Stimulated activated CD4-positive, alpha-beta T cell treated with anti-CD3 and anti-CD28 coated beads, Interleukin-4, amount 100 ng/mL, for 1 hour (primary cell): ENCODE measurements at places on chromosomes 6 and 20.

- no peak for DNase-seq
Observed at GRCh38 chr6:157168471-157168870, 154.8 kb downstream of the TMEM242 start.

GRCh38 chr6:143007646-143008045, 53.0 kb upstream of the AIG1 start:
- no peak for DNase-seq

DNA sequence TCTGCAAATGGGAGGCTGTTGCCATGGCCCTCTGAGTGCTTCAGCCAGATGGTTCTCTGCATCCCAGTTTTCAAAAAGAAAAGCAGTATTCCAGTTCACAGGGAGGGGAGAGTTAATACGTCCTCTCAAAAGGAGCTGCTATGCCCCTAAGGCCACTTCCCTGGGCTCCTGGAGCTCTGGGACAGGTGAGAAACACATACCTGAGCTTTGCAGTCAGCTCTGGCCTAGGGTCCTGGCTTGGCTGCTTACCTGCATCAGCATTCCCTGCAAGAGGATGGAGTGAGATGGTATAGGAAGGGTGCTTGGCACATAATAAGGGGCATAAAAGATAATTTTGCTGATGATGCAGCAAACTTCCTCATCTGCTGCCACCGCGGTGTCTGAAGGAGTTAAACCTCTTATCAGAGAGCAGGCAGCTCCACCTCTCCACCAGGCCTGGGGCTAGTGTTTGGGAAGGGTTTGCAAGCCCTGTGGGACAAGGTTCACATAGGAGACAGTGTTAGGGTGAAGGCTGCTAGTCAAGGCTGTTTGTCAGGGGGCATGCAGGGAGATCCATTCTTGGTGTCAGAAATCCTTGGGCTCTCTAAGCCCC, 62.7 kb downstream of the SLC24A3 start:
- no peak for DNase-seq

GRCh38 chr6:150312844-150313584, 55.8 kb upstream of the IYD start:
- no peak for DNase-seq

GRCh38 chr20:15742087-15742486, 831.2 kb downstream of the KIF16B start:
- no peak for DNase-seq

GRCh38 chr20:5508044-5508443, 191.3 kb upstream of the PROKR2 start:
- DNase-seq = no peak

- no peak for DNase-seq
Observed at GRCh38 chr20:56956534-56956933, 309.9 kb downstream of the BMP7 start.

GRCh38 chr20:46112430-46113112, 5.5 kb upstream of the CD40 start:
- no peak for DNase-seq

GRCh38 chr20:57388953-57389694, 2.1 kb upstream of the RBM38 start:
- DNase-seq = peak; percentile 73

DNA sequence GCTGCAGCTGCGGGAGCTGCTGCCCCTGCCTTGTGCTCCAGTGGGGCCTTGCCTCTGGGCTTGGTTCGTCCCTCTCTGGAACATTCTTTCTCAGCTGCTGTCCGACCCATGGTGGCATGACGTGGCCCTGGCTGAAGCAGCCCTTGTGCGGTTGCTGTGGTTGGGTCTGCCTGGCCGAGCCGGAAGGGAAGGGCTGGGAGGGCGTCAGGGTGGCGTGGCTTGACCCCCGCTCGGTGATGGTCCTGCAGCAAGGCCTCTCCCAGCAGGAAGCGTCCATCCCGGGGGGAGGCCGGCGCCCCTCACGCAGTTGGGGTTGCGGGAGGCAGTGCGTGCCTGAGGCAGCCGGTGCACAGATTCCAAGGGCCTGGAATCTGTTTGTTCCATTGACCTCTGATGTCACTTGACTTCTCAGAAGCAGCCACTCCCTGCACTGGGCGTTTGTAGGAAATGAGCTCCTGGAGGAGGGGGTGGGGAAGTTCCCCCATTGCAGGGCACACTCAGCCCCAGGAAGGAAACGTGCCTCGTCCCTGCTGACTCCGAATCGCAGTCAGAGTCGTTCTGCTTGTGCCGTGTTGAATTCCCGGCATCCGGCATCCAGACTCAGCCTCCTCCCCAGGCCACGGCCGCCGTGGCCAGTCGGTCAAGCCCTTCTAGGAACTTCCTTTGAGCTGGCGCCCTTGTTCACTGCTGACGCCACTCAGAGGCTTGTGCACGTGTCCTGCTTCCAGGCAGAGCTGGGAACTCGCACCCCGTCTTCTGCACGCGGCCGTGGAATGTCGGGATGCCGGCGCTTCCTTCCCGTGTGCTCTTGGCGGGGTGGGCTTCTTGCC, 9.7 kb upstream of the TNFRSF6B start:
- DNase-seq = peak; percentile 68

DNA sequence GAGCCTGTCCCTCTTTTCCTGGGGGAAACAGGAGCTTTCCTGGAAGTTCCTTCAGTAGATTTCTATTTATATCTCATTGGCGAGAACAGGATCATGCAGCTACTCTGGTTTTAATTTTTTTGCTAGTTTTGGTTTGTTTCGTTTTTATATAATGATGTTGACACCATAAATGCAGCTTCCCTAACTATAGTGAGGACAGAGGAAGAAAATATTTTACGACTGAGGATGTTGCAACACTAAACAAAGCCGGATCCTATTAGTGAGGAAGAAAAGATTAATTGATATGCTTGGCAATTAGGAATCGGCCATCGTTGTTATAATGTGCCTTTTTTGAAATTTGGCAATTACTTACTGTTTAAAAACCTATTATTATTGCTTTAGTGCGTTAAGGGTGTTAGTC, 16.6 kb downstream of the KDM1B start:
- no peak for DNase-seq

DNA sequence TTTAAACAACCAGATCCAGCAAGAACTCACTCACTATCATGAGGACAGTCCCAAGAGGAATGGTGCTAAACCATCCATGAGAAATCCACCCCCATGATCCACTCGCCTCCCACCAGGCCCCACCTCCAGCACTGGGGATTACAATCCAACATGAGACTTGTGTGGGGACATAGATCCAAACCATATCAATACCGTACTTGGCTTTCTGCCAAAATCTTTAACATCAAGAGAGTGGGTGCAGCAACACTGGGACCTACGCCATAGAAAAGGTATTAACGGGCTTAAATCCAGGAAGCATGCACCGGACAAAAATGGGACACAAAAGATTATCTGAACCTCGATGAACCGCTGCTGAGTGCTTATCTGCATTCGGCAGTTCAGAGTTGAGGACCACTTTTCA, 322.3 kb upstream of the ARID1B start:
- no peak for DNase-seq

DNA sequence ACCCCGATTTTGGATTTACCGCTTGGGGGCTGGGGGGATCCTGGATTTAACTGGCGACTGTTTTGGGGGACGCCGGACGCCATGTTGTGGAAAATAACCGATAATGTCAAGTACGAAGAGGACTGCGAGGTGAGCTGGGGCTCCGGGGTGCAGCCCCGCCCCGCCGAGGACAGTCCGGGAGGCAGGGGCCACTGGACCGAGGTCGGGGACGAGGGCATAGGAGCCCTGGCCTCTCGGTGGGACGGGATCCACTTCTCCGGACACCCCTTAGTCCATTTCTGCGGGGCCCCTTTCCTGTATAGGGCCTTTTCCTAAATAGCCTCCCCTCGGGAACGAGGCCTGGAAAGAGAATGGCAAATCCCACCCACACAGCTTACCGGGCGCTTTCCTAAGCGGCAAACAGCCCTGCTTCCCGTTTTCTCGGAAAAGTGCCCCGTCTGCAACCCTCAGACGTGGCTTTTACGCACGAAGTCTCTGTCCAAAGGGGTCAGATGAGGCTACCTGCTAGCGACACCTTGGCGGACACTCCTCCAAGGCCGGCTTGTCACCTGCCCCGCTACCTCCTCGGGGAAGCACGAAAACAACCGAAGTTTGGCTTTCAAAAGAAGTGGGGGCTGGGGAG, 469 bp downstream of the TFAP2C start:
- DNase-seq = no peak

DNA sequence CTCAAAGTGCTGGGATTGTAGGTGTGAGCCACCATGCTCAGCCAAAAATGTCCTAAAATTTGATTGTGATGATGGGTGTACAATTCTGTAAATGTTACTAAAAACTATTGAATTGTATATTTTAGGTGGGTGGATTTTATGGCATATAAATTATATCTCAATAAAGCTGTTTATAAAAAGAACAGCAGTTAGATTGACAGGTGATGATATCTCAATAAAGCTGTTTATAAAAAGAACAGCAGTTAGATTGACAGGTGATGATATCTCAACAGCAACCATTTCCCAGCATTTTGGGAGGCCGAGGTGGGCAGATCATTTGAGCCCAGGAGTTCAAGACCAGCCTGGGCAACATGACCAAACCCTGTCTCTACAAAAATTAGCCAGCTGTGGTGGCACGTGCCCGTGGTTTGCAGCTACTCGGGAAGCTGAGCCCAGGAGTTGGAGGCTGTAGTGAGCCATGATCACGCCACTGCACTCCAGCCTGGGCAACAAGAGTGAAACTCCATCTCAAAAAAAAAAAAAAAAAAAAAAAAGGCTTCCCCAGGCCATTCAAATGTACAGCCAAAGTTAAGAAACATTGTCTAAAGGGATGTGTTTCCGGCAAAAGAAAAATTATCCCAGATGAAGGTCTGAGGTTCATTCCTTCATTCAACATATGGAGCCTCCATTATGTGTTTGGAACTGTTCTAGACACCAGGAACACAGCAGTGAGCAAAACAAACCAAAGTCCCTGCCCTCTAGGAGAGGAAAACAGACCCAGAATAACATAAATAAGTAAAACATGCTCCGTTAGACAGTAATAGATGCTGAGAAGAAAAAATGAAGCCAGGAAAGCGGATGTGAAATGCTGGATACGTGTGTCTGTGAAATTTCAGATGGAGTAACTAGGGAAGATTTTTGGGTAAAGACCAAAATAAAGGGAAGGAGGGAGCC, 1.6 kb upstream of the RBCK1 start:
- no peak for DNase-seq

DNA sequence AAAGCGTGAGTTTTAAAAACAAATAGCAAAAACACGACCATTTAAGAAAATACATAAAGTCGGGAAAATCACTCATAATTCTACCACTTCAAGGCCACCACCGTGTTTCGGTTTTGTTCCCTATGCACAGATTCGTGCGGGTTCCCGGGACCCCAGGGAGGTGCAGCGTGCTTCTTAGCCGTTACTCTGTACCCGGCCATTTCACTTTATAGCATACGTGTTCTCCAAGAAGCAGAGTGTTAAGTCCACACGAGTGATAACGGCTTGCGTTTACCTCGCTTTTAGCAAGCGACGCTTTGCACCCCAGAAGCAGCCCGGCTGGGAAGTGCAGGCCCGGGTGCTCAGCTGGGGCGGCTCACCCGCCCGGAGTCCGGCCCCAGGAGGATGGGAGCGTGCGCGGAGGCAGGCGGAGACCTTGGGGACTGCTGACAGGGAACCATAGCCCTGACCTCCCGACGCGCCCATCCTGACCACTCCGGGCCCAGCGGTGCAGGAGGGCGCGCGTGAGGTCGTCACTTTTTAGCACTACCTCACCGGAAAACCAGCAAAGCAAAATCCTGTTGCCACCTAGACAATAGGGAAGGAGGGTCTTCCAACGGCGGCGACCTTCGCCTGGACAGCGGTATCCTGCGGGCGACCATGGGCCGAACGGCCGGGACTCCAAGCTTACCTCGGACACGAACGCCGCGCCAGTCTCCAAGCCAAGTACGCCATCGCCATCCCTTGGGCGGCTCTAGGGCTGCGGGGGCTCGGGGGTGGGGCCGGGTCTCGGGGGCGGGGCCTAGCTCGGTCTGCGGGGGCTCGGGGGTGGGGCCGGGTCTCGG, at the start of gene ECI2:
Gene ECI2 (minus strand): TSS at position 735 of the 824 bp plus-strand sequence. CDS start 15 bp downstream, at position 720.
- peak; percentile 43 for DNase-seq

DNA sequence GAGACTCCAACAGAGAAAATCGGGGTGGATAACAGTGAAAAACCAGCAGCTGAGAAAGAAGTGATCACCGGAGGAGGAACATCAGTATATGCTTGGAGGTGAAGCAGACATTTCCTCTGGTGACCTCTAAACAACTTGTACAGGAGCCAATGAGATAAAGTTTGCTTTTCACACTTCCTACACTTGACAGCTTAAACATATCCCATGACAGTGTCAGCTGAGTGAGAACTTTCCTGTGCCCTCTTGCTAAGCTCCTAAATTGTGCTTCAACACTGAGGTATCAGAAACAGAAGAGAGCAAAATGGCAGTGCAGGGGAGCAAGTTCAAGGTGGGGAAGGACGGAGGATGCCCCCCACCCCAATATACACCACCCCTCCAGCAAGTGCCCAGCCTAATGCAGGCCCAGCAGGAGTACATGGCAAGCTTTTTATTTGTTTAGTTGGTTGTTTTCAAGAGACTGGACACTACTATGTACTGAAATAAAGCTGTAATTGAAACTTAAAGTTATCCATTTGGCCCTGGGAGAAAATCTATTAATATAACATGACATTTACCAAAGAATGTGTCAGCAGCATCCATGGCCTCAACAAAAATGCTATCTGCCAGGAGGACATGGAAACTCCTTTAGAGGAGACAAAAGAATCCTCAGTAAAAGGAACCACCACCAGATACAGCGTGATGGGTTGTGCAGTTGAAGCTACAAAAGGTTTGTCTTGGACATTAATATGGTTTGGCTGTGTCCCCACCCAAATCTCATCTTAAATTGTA, 540.2 kb downstream of the PRKN start:
- DNase-seq = no peak
